ENCODE measurements at places on chromosomes 7 and 10.
A peak's percentile ranks its signal among the peaks of the same experiment; 100 is the strongest.

DNA sequence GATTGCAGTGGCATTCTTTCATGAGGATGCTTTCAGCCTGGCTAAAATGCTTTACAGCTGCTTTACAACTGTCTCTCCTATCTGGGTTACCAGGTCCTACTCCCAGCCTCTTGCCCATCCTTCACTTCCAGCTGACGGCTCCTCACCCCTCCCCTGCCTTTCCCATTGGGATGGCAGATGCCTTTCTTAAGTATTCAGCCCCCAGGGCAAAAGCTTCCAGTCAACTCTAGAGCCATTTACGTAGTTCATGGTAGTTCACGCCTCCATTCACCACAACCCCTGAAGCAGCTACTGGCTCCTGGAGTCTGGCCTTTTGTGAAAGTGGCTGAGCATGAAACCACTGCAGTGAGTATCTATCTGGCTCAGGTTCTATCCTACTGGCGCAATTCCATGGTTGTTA, 17.2 kb upstream of the BMPER start:
- DNase-seq, result no peak

DNA sequence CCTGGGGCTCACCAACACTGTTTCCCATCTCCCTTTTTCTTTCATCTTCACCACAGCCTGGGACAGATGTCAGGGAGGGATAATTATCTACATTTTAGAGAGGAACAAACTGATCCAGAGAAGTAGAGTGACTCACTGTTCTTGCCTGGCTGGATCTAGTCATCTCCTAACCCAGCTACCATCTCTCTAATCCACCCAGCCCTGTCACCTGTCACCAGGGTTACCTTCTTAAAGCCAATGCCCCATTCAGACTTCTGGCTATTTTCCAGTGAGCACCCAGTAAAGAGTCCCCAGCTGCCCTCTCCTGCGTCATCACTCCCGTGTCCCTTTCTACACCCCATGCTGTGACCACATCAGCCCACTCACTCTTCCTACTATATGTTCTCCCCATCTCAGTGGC, 68.4 kb upstream of the DUSP5 start:
- DNase-seq, result no peak

DNA sequence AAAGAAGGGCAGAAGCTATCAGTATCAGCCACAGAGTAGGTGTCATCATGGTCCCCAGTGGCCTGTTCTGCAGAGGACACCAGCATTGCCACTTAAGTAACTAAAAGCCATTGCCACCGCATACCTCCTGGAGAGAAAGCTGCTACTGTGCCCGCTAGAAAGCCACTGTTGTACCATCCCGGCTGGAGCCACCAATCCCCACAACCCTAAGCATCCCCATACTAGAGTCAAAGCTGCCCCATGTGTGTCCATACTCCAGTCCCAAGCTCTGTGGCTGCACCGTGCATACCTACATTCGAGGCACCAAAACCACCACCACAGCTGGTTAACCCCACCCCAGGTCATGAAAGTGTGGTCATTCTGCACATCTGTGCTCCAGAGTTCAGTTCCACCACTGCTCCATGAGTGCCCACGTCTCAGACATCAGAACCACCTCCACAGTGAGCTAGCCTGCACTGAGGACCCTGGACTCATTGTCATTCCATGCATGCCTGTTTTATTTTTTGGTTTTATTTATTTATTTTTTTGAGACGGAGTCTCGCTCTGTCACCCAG, 9.5 kb upstream of the SEPTIN14 start:
- no peak for DNase-seq

DNA sequence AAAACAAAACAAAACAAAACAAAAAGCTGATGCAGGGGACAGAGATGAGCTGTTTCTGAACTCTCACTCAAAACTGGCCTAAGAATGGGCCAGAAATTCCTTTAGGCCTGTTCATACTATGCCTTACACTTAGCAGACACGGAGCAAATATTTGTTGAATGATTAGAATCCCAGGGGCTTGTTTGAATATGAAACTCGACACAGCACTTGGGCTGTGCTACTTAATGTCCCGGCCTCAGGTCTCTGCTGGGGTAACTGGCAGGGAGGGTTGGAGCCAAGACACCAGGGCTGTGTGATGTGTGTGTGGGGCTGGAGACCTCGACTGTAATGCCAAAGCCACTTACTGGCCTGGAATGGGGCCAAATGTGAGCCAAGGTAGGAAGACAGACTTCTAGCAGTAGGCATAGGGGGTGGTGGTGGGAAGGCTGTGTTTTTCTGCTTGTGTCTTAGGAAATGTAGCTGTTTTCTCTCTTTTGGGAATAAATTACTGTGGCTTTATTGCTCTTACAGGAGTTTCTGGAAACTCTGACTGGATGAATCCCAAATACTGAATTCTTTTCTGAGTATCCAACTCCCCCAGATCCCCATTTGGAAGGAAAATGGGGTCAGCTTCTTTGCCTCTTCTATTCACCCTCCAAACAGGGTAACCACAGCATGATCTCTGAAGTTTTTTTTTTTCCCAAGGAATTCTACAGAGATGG, 66.7 kb downstream of the EMX2 start:
- no peak for DNase-seq

DNA sequence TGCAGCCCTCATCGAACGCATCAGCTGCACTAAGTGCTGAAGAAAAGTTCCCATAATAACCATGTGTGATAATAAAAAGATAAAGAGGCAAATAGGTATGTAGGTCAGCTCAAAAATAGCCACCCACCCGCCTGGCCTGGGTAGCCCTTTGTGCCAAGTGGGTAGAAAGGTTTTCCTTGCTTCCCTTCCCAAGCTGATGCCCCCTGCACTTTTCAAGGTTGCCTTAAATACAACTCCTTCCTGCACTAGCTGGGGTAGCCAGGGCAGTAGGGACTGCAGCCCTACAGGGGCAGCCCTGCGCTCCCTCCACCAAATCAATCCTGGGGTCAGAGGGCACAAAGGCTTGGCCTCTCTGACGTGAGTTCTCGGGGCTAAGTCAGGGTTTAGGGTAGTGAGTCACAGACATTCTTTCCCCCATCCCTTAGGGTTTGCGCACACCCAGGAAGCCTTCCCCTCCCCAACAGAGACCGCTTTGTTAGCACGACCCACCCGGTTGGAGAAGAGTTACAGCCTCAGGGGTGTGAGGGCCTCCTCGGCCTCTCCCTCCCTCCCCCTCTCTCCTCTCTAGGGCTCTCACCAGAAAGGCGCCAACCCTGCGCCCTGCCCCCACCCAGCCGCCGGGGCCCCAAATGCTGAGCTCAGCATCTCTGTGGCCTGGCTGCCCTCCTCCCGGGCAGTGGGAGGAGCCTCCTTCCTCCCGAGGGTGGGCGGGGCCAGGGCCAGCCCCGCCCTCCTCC, 13.3 kb upstream of the DDIT4 start:
- peak; percentile 66 for DNase-seq

DNA sequence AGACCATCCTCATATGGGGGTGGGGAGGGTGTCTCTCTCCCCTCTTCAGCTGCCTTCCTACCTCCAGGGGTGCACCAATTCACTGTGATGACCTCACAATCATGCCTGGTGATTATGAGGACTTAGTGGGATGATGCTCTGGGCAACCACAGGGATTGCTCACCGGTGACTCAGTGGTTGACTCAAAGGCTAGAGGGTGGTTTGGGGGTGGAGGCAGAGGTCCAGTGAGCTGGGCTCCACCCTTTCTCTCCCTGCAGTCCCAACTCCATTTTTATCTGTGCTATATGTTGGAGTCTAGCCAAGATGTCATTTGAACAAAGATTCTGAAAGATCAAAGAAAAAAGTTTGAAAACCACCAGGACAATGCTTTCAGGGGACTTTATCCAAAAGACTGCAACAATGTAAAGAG, 286.9 kb downstream of the KCNMA1 start:
- no peak for DNase-seq

- no peak for DNase-seq
These were observed 30.0 kb upstream of the PRKAR2B start for GRCh38 chr7:107014387-107015023.

- DNase-seq, result no peak
These were observed 179.7 kb upstream of the BET1 start for GRCh38 chr7:94183891-94184290.

DNA sequence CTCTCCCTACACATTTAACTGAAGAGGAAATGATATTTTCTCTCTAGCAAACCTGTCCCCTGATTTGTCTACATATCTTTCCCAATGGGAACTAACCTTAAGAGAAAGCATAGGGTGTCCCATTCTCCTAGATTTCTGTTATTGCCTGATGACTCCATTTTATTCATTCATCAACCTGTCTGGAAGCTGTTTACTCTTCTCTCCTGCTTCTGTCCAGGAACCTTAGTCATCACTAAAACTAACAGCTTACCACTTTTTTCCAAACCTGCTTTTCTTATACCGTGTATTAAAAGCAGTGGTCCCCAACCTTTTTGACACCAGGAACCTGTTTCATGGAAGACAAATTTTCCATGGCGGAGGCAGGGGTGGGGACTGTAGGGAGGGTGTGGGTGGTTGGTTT, 473.3 kb upstream of the PCDH15 start:
- DNase-seq, result no peak

GRCh38 chr10:84829131-84829530, 500.7 kb downstream of the CCSER2 start:
- DNase-seq, result no peak

DNA sequence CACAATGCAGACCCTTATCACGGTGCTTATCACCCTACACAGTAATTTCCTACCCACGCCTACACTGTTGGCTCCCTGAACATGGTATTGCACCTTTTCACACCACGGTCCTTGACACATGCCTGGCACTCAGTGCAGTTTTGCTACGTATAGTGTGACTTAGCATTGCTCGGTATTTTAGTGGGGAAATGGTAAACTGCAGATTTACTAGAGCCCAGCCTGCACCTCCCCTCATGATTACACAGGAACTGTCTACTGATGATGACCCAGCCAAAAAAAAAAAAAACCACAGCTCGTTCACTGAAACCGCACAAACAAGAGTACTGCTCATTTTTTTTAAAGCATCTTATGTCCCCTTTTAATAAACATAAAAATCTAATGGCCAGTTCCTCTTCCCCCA, 124.2 kb upstream of the ZNF746 start:
- no peak for DNase-seq

DNA sequence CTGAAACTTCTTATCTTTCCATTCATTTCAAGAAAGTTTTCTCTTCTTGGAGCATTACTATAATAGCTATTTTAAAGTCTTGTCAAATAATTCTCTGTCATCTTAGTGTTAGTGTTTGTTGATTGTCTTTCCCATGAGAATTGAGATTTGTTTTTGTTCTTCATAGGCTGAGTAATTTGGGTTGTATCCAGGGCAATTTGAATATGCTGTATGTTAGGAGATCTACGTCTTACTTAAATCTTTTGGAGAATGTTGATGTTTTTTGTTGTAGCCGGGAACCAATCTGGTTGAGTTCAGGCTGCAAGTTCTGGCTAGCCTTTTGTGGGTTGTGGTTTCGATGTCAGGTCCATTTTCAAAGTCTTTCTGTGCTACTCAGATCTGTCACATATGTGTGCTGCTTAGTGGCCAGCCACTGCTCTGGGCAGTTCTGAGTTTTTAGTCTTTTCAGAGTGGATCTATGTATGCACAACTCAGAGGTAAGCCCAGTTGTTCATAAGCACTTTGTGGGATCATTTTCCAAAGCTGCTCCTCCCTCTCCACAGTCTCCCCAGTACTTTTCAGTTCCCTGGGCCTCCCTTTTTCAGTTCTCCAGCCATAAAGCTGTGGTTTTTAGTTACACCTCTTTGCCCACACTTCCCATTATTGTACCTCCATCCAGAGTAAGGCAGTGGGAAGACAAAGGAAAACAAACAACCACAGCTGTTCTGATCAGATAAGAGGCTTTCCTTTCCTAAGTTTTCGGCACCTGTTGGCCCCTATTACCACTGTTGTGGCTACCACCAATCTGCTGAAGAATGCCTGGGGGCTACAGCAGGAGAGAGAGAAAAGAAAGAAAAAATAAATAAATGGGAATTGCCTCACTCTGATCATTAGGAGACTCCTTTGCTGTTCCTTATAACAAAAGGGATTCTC, 4.7 kb upstream of the CCNJ start:
- DNase-seq, result no peak

- DNase-seq, result no peak
These were observed 21.6 kb downstream of the JCAD start for GRCh38 chr10:30037620-30038336.

DNA sequence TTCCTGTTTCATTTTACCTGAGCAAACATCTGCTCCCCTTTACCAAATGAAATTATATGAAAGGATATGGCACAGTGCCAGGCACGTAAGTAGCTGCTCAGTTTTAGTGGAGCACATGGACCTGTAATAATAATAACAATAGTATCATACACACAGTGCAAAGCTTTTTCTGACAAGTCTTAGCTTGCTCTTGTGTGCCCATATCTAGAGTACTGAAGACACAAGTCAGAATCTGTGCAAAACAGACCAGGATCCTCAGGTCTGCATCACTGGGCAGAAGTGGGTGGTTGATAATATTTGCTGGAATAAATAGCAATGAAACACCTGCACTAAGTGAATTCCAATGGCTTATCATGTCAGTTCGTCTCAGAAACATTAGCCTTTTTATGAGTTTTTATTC, 85.5 kb upstream of the DKK1 start:
- no peak for DNase-seq
